Osteocyte (in vitro differentiated cells): ENCODE measurements at places on chromosomes 11 and 22.

GRCh38 chr11:94741022-94741679, 27.0 kb upstream of the AMOTL1 start:
- no peak for DNase-seq

GRCh38 chr11:41177791-41178190, 281.7 kb downstream of the LRRC4C start:
- no peak for DNase-seq

GRCh38 chr11:117823294-117823945, 1.1 kb downstream of the FXYD2 start:
- DNase-seq, result no peak

GRCh38 chr11:32414925-32415324, 20.4 kb downstream of the WT1 start:
- no peak for DNase-seq

- no peak for DNase-seq
Observed at GRCh38 chr22:35582218-35582860, 34.8 kb downstream of the MB start.

GRCh38 chr11:121105063-121105480, 4.0 kb downstream of the TECTA start:
- no peak for DNase-seq

GRCh38 chr11:36564376-36565030, 3.3 kb upstream of the RAG1 start:
- DNase-seq, result no peak

DNA sequence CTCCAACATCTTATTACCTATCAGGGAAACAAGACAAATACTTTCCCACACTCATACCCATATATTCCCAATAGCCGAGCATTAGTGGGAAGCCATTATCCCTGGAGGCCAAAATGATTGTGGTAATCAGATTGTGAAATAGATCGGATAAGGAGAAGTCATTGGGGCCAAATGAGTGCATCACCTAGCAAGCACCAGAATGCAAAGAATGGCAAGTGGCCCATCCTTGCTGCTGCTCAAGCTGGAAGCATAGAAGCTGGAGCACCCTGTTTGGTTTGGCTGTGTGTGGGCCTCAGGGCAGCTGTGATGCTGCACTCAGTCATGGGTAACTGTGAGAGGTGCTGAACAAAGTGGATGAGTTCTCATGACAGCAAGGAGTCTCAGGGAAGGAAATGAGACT, 18.7 kb upstream of the DBX1 start:
- DNase-seq, result no peak

GRCh38 chr22:43099095-43099494, 9.9 kb upstream of the TTLL1 start:
- no peak for DNase-seq

- no peak for DNase-seq
Observed at GRCh38 chr11:47860536-47860935, 12.4 kb upstream of the NUP160 start.

DNA sequence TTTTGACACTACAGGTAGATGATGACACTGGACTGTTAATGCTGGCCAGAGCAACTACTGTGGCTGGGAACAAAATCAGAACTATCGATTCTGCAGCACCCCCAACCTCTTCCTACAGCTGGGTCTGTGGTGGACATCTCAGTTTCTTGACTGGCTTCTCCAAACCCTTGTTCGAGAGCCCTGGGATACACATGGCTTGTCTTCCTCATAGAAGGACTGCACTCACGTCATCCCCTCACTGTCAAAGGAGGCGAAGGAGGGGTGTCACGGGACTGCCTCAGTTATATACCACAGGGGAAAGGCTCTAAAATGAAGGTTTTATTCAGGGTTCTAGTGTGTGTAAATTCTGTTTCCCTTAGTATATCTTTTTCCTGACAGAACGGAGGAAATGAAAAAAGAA, 44.9 kb downstream of the PITPNB start:
- no peak for DNase-seq

- no peak for DNase-seq
Observed at GRCh38 chr11:70566768-70567530, 168.6 kb downstream of the CTTN start.

- no peak for DNase-seq
Observed at GRCh38 chr11:44765026-44765595, 38.3 kb downstream of the TSPAN18 start.

DNA sequence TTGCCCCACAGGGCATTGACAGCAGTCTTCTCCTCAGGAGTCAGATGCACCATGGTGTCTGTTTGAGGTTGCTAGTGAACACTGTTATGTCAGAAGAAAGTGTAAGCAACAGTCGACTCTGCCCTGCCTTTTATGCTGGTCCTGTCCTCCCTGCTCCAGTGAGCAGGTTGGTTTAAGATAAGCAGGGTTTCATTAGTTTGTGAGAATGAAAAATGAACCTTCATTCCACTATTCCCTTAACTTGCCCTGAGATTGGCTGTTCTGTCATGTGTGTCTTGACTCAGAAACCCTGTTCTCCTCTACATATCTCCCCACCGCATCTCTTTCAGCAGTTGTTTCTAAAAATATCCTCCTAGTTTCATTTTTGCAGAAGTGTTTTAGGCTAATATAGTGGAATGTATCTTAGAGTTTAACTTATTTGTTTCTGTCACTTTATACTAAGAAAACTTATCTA, at the start of gene HBD:
HBD (minus strand) TSS at position 103 of the 454 bp plus-strand sequence; CDS start at position 53, 50 bp downstream.
- no peak for DNase-seq

GRCh38 chr22:41781507-41781906, 19.0 kb upstream of the CCDC134 start:
- DNase-seq, result no peak

- no peak for DNase-seq
Observed at GRCh38 chr22:38214302-38215056, 12.7 kb downstream of the MAFF start.

- no peak for DNase-seq
Observed at GRCh38 chr11:19519912-19520641, 192.6 kb upstream of the NAV2 start.

GRCh38 chr11:44017443-44018126, 30.2 kb upstream of the ACCSL start:
- DNase-seq, result no peak

GRCh38 chr11:94636388-94636949, 69.3 kb downstream of the PIWIL4 start:
- no peak for DNase-seq

DNA sequence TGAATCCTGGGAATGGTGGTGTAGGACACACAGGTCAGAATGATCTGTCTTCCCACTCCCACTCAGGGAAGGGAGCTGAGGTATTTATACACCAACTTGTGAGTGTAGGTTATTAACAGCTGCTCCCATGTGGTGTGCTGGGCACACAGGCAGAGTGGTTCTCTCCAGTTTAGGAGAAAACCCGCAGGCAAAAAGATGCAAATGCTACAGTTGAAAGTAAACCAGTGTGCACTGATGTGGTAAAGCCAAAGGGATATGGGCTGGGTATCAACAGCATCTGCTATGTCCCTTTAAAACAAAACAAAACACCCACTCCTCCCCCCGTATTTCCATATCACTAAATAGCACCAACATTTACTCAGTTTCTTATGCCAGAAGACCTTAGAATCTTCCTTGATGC, 75.4 kb upstream of the SYT13 start:
- no peak for DNase-seq

GRCh38 chr11:130470832-130471706, 22.6 kb downstream of the ADAMTS15 start:
- peak; percentile 56 for DNase-seq

DNA sequence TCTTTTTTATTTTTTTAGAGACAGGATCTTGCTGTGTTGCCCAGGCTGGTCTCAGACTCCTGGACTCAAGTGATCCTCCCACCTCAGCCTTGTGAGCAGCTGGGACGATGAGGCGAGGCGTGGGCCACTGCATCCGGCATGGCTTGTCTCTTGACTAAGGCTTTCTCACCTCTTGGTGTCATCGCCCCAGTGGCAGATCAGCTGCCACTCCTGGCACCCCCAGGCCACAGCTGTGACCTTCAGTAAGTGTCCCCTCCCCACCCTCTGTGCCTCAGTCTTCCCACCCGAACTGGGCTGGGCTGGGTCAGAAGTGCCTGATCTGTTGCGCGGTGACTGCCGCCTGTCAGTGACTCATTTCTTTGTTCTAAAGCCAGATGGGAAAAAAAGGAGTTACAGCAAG, 3.6 kb downstream of the SYNGR1 start:
- DNase-seq, result no peak
